Ovary (tissue), 10 donors: ENCODE measurements at places on chromosomes 2 and 18. TPM values are rescaled to one million over a fixed set of nuclear protein-coding genes. Genes with fewer than 3 reads are reported as not detected.

The SIX3 gene
- total RNA-seq = not detected

DNA sequence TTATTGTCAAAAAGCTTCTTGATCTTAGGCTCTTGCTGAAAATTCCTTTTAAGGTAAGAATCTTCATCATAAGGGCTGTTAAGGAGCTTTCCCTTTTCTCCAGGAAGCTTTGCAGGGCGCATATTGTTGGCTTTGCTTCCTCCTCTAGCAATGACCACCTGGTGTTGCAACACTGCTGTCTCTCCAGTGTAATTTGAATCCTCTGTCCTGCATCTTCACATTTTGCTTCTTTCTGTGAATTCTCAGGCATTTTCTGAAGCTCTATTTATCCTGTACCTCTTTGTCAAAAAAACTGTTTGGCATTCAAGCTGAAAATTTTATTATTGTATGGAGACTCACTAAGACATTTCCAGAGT, 533.1 kb upstream of the CHAC2 start:
- DNase-seq = no peak

GRCh38 chr18:4888251-4889040, 308.6 kb downstream of the AKAIN1 start:
- DNase-seq = no peak

DNA sequence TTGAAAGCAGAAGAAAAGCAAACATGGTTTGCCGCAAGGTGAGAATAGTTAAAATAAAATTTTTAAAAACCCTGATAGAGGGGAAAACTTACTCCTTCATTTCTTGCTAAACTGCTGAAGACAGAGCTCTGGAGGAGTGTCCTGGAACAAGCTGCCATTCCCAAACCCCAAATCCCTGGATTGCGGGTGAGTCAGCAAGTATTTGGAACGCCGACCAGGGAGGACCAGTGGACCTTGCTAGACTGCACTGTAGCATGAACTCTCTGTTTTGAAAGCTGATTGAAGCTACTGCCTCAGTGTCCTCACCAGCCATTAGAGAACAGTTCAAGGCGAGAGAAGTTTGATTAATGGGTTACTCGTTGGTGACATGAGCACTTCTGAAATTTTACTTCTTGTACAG, 99.4 kb upstream of the RASGRP3 start:
- DNase-seq = no peak

DNA sequence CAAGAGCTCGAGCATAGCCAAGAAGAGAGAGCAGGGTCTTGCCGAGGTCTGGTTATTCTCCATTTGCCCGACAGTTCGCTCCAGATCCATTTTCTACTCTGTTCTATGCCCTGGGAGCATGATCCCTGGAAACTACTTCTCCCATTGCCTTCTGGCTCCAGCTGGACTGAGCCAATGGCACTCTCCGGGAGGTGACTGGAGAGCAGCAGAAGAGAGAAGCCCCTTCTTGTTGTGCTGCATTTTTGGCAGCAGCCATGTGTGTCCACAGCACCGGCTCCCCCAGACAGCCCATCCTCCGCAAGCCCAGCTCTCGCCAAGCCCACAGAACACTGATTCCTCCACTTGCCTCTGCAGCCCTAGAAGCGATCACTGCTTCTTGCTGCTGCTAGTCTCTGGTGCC, 345.5 kb downstream of the TNS1 start:
- DNase-seq = no peak
